Fibroblast of skin of left biceps (primary cell): ENCODE measurements at places on chromosomes 7 and 10.

DNA sequence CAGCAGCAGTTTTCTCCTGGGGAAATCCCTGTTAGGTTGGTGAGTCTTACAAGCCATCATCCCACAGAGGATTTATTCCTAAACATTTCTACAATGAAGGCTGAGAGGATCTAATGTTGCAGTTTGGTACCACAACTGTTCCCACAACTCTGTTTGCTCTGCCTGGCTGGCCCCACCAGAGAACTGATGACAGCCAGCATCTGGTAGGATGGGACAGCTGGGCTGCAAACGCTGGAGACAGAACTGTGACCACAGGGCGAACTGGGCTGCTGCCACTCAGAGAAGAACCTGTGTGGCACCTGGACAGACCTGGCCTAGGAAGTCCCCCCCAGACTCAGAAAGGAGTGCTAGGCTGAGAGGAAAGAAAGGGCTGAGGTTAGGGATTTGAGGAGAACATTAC, 94.8 kb downstream of the CALN1 start:
- DNase-seq = no peak

- no peak for DNase-seq
Observed at GRCh38 chr10:88676283-88677060, 12.2 kb downstream of the LIPF start.

- DNase-seq = no peak
Observed at GRCh38 chr10:72692994-72693781, 1.2 kb downstream of the MCU start.

DNA sequence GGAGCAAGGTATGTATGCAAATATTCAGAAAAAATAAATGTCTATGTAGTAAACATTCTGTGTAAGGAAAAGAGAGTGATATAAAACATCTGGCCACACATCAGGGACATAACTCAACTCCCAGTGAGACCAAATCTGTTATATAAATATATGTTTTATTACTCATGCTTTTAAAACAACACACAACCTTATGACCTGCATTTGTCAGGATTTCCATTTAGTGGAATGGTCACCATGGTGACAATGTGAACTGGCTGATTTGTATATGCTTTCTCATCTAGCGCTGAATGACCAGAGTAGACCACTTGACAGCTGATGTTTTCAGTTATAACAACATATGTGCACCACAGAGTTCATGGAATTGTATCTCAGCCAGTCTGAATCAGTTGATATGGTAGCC, 551.7 kb downstream of the HTR7 start:
- DNase-seq = peak; percentile 53
